ENCODE measurements at places on chromosomes 4 and X. TPM values are rescaled to one million over a fixed set of nuclear protein-coding genes. Genes with fewer than 3 reads are reported as not detected.

DNA sequence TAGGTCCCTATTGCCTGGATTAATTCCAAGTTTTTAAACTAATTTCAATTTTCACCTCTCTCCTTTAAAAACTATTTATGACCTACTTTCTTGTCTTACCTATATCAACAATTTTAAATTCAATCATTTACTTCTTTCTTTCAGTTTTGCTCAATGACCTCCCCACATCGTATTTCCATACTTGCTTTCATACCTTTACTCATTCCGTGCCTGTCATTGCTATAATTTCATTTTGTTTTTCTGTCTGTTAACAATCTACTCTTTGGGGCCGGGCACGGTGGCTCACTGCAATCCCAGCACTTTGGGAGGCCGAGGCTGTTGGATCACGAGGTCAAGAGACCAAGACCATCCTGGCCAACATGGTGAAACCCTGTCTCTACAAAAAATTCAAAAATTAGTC is 781.1 kb downstream of the FSTL5 start:
- DNase-seq, result no peak

DNA sequence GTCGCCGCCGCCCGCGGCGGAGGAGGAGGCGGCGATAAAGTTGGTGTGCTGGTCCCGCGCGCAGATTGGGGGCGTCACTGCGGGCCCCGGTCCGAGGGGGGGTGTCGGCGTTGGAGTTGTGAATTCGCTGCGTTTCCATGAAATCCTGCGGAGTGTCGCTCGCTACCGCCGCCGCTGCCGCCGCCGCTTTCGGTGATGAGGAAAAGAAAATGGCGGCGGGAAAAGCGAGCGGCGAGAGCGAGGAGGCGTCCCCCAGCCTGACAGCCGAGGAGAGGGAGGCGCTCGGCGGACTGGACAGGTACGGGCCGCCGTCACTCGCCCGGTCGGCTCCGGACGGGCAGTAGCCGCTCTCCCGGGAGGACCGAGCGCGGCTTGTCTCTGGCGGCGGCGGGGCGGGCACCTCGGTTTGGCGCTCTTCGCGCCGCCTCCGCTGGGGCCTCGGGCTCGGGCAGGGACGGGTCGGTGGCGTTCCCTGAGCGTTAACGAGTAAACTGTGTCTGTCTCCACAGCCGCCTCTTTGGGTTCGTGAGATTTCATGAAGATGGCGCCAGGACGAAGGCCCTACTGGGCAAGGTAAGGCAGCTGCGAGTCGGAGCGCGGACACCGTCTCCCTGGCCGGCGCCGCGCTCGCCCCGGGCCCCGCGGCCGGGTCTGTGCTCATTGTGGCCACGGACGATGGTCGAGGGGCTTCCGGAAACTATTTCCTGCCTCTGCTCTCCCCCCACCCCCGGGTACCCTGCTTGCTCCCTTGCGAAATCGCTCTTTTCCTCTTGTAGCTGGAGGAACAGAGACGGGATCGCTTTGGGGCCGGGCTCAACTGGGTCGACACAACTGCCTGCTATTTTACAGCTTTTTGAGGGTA is 658 bp downstream of the KDM6A start:
- DNase-seq, result no peak

DNA sequence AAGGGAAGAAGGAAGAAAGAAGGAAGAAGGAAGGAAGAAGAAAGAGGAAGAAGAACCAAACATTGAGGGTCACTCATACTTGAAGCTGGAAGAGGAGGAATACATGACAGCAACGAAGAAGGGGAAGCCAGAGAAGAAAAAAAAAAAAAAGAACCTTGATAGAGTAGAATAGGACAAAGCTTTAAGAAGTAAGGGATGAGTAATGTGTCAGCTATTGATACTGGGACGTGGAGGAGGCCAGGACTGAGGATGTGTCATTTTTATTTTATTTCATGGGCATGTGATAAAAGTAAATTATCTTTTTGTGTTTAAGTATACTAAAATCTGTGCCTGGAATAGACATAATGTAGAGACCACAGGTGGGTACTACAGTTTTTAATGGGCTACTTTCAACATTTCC is 6.4 kb downstream of the EDA2R start:
- DNase-seq, result no peak

- no peak for DNase-seq
Observed at GRCh38 chr4:125486351-125486750, 171.6 kb downstream of the FAT4 start.

The CXCL3 gene
- 7.3 TPM for total RNA-seq

The CSN1S1 gene
- not detected for total RNA-seq

The TMSB15A gene
- 6.2 TPM for total RNA-seq

DNA sequence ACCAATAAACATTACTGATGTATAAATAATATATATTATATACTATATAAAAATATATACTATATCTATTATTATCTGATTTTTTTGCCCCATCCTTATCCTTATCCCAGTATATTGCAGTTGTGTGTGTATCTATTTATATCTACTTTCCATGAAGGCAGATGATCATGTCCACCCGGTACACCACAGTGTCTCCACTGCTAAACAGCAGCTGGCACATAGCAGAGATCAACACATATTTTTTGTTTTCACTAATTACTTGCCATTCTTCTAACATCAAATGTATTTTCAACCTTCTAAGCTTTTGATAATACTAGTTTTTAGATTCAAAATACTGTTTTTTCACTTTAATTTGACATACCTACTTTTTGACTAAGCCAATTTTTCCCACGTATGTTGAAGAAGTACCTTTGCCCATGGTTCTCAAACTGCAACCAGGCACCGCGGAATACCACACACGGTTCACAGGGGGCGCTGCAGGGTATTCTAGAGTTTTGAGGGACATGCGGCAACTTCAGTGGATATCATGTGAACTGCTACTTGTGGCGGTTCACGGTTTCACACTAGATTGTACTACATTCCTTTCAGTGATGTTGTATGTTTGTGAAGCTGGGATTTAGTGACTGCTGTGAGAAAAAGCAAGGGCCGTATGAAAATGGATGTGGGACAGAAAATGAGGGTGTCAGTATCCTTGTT is 182.5 kb upstream of the NPY2R start:
- DNase-seq, result no peak

The CCNI gene
- 388 TPM for total RNA-seq

The PPEF2 gene
- total RNA-seq, result not detected

The FATE1 gene
- total RNA-seq, result not detected

DNA sequence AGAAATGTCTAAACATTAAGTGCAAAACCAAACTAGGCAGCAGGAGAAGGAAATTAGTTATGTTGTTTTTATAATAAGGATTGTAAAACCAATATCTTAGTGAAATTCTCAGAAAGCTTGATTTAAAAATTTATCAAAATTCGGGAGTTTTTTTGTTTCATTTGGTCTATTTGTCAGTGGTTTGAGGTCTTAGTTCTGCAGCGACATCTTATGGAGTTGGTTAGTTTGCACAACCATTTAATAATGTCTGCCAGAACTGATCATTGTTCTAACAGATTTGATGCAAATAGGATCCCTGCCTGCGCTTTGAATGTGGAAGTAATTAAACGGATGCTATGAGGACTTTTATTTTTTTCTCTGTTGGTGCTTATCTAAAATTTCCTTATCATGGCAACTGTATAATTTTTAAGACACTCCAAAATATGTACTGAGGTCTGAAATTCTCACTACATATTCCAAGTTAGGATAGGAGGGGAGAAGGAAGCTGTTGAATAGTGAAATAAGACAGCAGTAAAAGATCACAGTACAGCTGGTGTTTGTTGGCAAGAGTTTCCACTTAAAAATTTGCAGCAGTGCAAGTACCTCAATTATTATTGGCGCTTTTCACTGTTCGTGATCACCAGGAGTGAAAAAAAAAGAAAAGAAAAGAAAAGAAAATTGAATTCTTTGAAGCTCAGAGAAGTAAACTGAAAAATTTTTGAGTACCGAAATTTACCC is 2521.4 kb downstream of the ARAP2 start:
- no peak for DNase-seq

The PDZD4 gene
- total RNA-seq, result 0.68 TPM

- DNase-seq, result no peak
Observed at GRCh38 chr4:168618577-168619265, 121.9 kb downstream of the PALLD start.

GRCh38 chr4:182449186-182449929 is 206.2 kb downstream of the TENM3 start:
- peak; percentile 9 for DNase-seq

DNA sequence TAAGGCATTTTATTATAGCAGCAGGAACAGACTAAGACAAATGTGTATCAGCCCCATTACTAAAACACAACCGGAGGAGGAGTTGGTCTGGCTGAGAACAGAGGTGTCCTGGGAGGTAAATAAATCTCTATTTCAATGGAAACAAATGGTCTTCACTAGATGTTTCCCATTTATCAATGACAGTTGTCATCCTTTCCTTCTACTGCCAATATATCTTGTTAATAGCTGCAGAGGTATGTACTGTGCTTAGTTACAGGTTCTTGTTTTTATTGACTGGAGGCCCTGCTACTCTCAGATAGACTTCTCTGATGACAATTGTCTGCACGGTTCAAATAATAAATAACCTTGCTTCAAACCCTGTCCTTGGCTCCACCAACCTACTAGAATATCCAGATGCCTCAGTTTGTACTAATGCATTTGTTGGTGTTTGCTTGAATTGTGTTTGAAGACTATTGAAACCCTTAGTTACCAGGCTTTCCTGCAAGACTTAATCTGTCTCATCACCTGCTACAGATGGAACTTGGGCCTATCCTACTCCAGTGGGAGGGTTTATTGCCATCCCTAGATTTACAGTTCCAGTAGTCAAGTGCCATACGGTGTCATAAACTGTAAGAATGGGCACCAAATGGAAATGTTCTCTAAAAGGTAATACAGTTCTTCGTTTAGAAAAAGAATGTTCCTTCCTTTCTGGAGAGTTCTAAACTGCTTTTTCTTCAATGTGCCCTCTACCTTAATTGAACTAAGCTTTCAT is 29.8 kb upstream of the HPGDS start:
- DNase-seq, result no peak

- no peak for DNase-seq
Observed at GRCh38 chr4:1945124-1945895, 63.5 kb downstream of the NELFA start.

DNA sequence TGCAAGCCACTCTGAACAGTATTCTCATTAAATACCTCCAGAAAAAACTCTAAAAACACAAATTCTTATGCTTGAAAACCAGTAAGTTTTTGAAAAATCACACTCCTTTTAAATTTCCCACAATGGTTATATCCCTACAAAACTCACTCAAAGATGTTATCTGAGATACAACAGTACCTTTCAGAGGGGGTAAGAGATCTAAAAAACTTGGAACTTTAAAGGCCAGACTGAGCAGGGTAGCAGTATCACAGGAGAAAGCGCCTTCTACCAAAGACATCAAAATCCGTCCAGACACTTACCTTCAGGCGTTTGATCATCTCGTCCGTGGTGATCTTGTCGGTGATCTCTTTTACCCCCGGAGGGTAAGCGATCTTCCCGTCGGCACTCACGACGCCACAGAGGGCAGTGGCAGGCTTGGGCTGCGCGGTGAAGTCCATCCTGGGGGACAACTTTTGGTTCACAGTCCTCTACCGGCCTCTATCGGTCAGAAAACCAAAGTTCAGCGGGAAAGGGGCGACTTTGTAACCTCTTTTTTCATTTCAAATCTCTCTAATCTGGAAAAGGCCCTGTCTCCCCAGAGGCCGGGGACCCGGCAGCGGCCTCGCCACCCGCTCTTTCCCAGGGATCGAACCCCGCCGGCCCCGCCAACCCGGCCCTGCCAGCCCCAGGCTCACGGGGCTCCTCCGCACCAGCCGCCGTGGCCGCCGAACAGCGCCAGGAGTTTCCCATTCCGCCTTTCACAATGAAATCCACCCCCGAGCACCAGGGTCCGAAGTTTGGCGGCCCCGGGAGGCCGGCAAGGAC is 1.4 kb downstream of the PDS5A start:
- peak; percentile 45 for DNase-seq

The P2RY10 gene
- not detected for total RNA-seq

The BRS3 gene
- total RNA-seq, result not detected

GRCh38 chrX:69506617-69507499 is 2.7 kb downstream of the NALF2 start:
- DNase-seq, result no peak

The MAGEA12 gene
- total RNA-seq, result not detected

DNA sequence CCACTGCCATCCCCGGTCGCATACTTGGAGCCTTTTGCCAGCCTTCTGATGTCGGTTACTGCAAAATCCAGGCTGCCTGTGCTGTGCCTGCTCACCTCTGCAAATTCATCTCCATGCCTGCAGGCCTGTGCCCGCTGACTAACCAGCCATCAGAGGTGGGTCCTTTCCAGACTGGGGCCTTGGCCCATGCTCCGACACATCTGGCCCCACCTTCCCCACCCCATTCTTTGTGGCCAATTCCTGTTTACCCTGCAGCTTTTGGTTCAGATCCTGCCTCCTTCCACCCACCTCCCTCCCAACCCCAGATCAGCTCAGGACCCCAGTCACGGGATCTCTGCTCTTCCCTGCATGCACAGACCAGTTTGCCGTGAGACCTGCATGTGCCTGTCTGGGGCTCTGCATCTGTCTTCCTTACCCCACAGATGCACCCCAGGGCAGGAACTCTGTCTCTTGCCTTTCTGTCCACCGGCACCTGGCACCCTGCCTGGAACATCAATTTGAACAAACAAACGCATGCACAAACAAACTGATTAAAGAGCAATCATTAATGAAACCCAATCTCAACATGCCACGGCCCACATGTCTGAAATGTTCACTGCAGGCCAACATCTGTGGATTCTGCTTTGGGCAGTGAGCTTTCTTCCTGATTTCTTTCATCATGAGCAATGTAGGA is 112.8 kb upstream of the PSAPL1 start:
- DNase-seq, result no peak

The LUZP4 gene
- not detected for total RNA-seq

DNA sequence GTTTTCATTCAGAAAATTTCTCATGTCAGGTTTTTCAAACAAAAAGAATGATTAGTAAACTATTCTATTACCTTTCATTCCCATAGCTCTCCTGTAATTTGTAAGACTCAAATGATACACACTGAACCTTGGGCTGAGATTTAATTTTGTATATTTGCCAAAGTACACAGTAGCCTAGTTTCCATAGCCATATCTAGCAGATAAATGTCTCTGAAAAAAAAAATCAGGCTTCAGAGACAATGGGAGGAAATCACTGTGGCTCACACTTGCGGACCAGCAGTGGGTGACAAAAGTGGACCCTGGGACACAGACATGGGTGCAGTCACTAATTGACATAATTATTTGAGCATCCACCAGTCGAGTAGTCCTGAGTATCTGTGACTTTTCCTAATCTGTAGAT is 46.6 kb downstream of the MAOA start:
- no peak for DNase-seq

DNA sequence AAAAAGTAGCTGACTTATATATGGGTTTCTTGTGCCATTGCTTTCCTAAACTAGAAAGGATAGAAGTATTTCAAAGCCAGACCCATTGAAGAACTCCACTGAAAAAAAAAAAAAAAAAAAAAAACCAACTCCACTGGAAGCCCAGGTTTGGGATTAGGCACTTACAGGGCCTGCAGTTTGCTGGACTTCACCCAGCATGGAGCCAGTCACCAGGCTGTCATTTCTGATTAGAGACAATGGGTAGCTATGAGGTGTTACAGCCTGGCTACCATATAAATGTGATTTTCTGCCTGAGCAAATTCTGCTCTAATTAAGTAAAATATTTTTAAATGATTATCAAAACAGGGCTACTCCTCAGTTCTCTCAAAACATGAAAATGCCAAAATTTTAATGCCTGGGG is 49.5 kb downstream of the HS6ST2 start:
- DNase-seq, result no peak
